ENCODE measurements at places on chromosomes 2 and 18. TPM values are rescaled to one million over a fixed set of nuclear protein-coding genes. Genes with fewer than 3 reads are reported as not detected.

CHRND gene
- not detected for total RNA-seq

- no peak for DNase-seq
Measured at GRCh38 chr2:181683518-181684453, 3.5 kb upstream of the NEUROD1 start.

SRD5A2 gene
- not detected for total RNA-seq

- no peak for DNase-seq
Measured at GRCh38 chr18:10455726-10456453, 1.5 kb downstream of the APCDD1 start.

DNA sequence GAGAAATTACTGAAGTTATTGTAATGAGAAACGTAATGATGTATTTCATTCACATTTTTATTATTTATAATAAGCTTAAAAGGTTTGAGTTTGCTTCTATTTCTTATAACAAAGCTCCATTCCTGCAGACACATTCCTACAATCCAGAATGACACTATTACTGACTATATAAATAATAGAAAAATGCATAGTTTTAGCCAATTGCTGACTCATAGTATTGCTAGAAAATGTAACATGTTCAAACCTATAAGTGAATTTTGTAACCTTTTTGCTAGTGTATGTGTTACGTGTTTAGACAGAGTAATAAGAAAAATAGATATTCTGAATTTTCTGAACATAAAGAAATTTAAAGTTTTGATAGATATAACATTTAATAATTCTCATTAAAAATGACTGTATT, 9.3 kb upstream of the VWC2L start:
- DNase-seq = no peak

DNA sequence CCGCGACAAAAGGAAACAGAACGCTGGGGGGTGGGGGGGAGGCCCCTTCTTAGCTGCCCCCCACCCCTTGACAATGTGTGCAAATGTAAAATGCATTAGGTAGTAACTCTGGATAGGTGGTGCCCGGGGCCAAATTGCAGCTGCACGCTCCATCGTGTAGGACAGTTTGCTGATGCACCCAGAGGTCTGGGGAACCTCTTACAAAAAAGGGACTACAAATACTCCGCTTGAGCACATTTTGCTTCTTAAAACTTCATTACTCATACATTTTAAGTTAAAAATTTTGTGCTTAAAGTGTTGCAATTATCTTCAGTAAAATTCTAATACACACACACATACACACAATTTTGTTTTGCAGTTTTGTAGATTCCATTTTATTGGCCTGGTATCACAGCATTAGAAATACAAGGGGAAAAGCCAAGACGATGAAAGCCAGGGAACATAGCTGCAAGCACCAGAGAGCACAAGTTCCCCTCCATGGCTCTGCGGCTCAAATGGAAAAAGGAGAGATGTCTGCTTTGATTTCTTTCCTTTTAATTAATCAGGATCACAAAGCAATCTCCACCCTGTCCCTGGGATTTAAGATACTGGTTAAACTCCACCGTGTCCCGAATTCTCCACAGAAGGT, 582.1 kb downstream of the ZEB2 start:
- no peak for DNase-seq

DNA sequence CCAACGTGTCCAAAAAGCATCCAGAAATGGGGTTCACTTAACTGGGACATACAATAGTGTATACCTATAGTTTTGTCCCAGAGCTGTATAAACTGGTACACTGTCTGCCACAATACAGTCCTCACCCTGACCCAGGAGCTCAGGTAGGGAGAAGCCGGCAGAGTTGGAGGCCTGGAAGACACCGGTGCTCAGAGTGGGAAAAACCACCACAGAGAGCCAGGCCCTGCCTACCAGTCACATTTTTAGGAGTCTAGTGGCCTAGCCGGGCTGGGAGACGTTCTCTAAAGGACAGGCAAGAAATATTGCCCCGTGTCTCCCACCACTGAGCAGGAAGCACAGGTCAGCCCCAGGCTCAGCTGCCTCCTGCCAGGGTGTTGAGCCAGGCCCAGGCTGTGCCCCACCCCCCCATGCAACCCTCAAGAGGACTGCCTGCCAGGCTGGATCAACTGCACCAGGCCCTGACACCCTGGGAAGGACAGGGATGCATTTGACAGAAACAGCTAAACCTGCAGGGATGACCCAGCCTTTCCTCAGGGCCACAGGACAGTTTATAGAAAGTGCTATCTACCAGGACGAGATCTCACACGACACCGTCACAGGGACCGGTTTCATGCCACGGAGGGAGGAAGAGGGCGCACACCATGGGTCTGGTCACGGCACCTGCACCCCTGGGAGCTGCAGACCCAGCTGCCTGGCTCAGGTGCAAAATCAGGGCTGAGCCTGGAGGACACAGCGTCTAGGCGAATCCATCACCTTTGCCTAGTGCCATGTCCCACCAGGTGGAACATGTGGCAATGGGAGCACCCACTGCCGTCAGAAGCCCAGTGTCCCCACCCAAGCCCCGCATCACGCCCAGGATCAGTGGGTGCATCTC, 89.9 kb downstream of the TMEM18 start:
- no peak for DNase-seq

DNA sequence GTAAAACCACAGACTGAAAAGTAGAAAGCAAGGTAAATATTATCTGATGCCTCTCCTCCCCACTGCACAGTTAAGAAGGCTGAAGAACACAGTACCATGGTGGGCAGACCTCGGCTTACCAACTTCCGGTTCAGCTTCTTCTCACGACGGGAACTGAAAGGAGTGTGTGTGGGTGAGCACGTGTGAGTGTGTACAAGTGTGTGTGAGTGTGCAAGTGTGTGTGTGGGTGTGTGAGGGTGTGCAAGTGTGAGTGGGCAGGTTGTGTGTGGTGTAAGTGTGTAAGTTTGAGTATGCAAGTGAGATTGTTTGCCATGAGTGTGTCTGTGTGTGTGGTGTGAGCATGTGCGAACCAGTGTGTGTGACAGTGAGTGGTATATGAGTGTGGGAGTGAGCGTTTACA, 103.5 kb downstream of the ADD2 start:
- no peak for DNase-seq

SPATA3 gene
- total RNA-seq = not detected

DNA sequence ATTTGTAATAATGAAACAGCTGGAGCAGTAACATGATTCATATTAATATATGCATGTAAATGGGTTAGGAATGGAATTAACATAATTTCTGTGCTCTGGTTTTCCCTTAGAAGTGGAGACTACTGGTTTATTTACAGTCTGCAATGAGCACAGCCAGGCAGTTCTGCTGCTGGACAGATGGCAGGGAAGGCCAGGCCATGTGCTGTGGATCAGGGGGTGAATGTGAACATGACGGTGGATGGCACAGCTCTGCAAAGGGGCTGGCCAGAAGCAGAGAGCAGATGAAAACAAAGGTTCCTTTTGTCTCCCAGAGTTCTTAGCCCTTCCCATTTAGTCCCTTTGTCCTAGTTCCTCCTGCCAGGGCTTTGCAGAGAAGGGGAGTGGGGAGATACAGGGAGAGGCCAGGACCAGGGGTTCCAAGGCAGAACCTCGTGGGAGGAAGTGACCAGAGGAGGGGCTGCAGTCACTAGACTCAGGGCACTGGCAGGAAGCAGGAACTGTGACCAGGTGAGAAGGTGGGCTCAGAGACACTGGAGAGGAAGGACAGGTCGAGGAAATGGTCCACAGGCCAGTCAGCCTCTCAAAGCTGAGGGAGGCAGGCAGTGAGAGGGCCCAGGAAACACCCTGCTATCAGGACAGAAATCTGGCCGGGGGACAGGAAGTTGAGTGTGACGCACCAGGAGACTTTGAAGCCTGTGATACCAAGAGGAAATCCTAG, 112.9 kb upstream of the ATP8B1 start:
- DNase-seq = no peak

GRCh38 chr2:55112229-55113031, 62.2 kb upstream of the RTN4 start:
- peak; percentile 87 for DNase-seq

DNA sequence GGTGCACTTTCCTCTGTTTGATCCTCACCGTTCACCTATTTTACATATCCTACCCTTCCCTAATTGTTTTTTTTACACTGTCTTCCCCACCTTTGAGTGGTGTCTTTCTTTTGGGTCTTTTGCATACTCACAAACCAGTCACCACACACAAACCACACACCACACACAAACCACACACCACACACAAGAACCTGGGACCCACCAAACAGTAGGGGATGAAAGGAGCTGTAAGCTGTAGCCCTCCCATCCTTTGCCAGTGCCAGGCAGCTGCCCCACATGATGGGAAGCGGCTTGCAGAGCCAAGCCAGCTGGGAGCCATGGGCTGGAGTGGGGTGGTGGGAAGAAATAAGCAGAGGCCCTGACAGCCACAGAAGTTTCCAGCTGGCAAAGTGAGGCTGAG, 38.9 kb upstream of the MSH6 start:
- no peak for DNase-seq

RIT2 gene
- not detected for total RNA-seq

DNA sequence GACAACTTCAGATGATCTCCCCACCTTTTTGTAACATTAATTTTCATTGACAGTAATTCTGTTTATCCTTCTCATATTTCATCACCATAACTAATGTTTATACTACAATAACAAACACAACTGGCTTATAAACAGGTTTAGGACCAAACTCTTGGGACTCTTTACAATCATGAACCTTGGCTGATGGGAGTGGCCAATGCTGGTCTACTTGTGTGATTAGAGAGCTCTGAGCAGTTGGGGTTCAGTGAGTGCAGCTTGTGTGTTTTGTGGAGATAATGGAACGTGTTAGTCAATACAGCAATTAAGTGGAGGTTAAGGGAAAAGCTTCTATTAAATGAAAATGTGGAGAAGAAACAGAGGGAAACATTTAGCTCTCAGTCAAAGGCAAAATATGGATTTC, 207.1 kb downstream of the SPAG16 start:
- no peak for DNase-seq

DNA sequence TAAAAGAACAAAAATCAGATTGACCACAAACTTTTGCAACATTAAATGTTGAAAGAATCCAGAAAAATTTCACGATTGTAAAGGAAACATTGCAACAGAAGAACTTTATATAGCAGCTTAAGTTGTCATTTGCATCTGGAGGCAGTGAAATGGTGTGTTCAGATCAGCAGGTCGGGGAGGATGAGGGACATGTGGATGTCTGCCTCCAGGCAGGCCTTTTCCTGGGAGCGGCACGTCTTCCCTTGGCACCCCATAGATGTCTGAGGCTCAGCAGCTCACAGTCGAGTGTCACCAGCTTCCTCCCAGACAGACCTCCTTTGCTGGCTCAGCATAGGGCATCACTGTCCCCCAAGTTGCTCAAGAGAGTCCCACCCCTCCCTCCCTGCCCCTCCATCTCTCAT, 44.3 kb upstream of the ASB1 start:
- DNase-seq = no peak

PDE6D gene
- 18.2 TPM for total RNA-seq

GRCh38 chr2:177241711-177242120, 22.8 kb downstream of the NFE2L2 start:
- no peak for DNase-seq

ILKAP gene
- 22.8 TPM for total RNA-seq

TMEFF2 gene
- 0.11 TPM for total RNA-seq

- no peak for DNase-seq
Measured at GRCh38 chr18:26089293-26090129, 902 bp downstream of the SS18 start.

GRCh38 chr2:191905336-191905735, 58.4 kb upstream of the CAVIN2 start:
- no peak for DNase-seq

DNA sequence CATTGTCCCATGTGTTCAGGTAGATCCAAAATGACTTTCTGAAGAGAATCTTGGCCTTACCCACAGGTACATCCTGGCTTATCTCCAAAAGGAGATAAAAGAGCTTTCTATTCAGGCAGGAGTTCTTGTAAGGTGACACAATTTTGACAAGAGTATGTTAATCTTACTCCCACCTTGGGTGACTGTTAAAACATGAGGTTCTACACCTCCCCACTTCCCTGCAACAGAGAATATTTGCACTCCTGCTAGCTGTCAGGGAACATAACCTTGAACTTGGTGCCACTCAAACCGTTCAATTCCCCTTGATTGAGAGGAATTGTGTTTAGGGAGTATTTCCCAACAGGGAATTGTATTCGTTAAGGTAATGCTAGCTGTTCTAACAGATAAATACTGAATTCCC, 372.5 kb upstream of the KLHL29 start:
- DNase-seq = no peak

DNA sequence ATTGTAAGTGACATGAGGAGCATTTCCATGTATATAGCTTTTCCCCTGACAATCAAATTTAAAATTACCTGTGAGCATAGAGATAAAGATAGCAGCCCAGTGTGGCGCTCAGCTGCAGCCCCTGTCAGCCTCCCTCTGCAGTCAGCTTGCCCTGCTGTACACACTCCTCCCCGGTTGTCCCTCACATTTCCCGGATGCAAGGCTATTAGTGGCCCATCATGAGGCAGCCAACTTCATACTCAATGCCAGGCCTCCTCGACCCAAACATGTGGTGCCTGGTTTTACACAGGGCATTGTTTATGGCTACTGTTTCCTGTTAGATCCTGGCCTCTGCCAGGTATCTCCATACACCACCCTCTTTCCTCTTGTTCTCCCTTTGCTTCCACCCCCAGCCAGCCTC, 116.1 kb upstream of the SH3BP4 start:
- no peak for DNase-seq

MAP3K19 gene
- total RNA-seq = not detected

- DNase-seq = no peak
Measured at GRCh38 chr2:75527676-75528075, 33.1 kb downstream of the EVA1A start.

DNA sequence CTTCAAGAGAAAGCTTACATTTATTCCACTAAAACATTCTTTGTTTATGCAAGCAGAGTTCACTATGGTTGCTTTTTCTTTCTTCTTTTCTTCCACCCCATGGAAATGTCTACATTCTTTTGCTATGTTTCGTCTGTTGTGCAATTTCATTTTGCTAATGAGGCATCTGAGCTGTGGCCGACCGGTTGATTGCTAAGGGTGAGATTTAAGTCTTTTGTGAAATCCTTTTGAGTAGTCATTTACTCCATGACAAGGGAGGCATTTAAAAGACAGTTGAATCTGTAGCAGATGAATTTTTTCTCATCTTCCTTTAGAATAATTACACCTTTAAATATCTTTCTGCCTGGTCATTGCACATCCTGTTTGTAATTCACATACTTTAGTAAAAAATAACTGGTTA, 324.1 kb upstream of the THUMPD2 start:
- no peak for DNase-seq

- DNase-seq = no peak
Measured at GRCh38 chr2:223956300-223956699, 963 bp upstream of the MRPL44 start.

- DNase-seq = no peak
Measured at GRCh38 chr2:172742931-172743540, 7.4 kb downstream of the RAPGEF4 start.

C2orf42 gene
- total RNA-seq = 14.9 TPM

DNA sequence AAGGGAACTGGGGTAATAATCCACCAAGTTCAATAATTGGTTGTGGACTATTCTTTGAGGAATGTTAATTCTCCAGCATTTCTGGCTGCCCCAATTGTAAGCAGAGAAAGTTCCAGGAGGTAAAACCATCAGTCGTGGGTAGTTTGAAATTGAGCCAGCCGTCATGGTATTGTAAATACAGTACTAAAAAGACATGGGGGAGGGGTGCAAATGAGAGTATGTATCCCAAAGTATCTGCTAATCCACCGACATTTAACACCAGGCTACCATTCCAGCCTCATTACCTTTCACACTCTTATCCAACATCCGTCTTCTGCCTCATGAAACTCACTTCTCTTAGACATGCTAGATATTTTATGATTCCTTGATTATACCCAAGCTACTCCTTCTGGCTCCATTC, 507.9 kb downstream of the ERBB4 start:
- DNase-seq = no peak
